ENCODE measurements at places on chromosomes 16 and 17. TPM values are rescaled to one million over a fixed set of nuclear protein-coding genes. Genes with fewer than 3 reads are reported as not detected.

NKD1 gene
- 11.4 TPM for total RNA-seq

- H3K4me1 ChIP-seq, result no peaks in the 10 kb centered on the region
- H3K27ac ChIP-seq, result no peak overlapping the region
- DNase-seq, result no peak
Measured at GRCh38 chr17:4317610-4318009, 48.9 kb downstream of the UBE2G1 start.

GRCh38 chr16:66701026-66701425 is 4.5 kb upstream of the CMTM4 start:
- H3K4me3 ChIP-seq, result no peak overlapping the region
- DNase-seq, result no peak
- H3K27ac ChIP-seq, result no peak overlapping the region
- H3K4me1 ChIP-seq, result 0 out of 2 replicates have a peak, but pooled peaks cover 3% of the 10 kb centered on the region
- H3K36me3 ChIP-seq, result no peaks in the 10 kb centered on the region

DNA sequence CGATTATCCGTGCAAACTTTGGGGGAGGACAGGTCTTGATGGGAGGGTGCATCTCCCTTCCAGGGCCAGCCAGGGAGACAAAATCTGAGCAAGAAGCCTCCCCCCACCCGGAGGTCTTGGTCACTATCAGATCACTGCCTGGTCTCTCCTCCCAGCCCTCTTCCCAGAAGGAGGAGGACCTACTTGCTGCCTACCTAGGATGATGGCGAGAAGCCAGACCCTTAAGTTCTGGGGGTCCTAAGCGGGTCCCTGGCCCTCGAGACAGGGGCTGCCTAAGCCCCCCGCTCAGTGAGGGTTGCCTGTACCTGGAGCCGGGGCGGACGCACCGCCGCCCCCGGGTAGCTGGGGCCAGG is 4.6 kb downstream of the TSPOAP1 start:
- no peaks in the 10 kb centered on the region for H3K36me3 ChIP-seq
- no peak overlapping the region for H3K4me3 ChIP-seq
- no peaks in the 10 kb centered on the region for H3K27me3 ChIP-seq
- no peak overlapping the region for H3K27ac ChIP-seq
- peaks cover 3% of the 10 kb centered on the region for H3K4me1 ChIP-seq

DNA sequence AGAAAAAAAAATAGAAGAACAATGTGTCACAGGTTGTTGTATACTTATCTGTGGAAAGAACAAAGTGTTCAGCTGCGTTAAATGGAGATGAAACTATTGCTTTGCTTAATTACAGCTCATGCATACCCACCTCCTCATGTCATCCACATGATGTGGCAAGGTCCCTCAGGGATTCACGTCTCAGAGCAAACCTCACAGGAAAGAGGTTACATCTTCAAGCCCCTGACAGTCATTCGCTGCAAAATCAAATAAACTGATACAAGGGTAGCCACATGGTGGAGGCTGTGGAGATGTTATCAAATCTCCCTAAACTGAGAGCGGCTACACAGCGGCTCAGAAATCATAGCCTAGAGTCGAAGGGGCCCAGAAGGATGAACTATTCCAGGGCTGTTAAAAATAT is 21.1 kb downstream of the GINS3 start:
- H3K27me3 ChIP-seq, result no peaks in the 10 kb centered on the region
- H3K27ac ChIP-seq, result no peak overlapping the region
- no peaks in the 10 kb centered on the region for H3K4me1 ChIP-seq
- H3K4me3 ChIP-seq, result no peak overlapping the region
- H3K36me3 ChIP-seq, result no peaks in the 10 kb centered on the region
- DNase-seq, result no peak

GRCh38 chr16:5065326-5065725 is 430 bp downstream of the C16orf89 start:
- peaks cover 15% of the 10 kb centered on the region for H3K27me3 ChIP-seq
- H3K4me3 ChIP-seq, result no peak overlapping the region
- DNase-seq, result no peak
- H3K27ac ChIP-seq, result no peak overlapping the region

NT5C gene
- total RNA-seq, result 115 TPM

ECI1 gene
- total RNA-seq, result 140 TPM

- H3K36me3 ChIP-seq, result no peaks in the 10 kb centered on the region
- H3K4me3 ChIP-seq, result no peak overlapping the region
- no peaks in the 10 kb centered on the region for H3K27me3 ChIP-seq
- DNase-seq, result no peak
- H3K4me1 ChIP-seq, result no peaks in the 10 kb centered on the region
Measured at GRCh38 chr16:87966064-87966645, 14.9 kb downstream of the BANP start.

DNA sequence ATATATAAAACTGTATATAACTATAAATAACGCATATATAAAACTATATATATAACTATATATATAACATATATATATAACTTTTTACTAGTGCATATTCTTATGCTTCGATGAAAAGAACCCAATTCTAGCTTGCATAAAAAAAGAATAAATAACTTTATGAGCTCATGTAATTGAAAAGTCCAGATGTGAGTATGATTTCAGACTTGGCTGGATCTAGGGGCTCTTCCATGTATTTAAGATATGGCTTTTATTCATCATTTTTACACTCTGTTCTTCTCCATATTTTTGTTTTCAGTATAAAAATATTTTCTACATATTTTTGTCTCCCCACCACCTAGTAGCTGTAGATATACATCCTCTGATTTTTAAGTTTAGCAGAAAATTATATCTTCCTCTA is 417.5 kb downstream of the CDH11 start:
- H3K27ac ChIP-seq, result no peak overlapping the region
- H3K36me3 ChIP-seq, result no peaks in the 10 kb centered on the region
- no peak overlapping the region for H3K4me3 ChIP-seq
- no peaks in the 10 kb centered on the region for H3K4me1 ChIP-seq

SERPINF2 gene
- total RNA-seq, result 2.5 TPM

C17orf78 gene
- total RNA-seq, result not detected

DNA sequence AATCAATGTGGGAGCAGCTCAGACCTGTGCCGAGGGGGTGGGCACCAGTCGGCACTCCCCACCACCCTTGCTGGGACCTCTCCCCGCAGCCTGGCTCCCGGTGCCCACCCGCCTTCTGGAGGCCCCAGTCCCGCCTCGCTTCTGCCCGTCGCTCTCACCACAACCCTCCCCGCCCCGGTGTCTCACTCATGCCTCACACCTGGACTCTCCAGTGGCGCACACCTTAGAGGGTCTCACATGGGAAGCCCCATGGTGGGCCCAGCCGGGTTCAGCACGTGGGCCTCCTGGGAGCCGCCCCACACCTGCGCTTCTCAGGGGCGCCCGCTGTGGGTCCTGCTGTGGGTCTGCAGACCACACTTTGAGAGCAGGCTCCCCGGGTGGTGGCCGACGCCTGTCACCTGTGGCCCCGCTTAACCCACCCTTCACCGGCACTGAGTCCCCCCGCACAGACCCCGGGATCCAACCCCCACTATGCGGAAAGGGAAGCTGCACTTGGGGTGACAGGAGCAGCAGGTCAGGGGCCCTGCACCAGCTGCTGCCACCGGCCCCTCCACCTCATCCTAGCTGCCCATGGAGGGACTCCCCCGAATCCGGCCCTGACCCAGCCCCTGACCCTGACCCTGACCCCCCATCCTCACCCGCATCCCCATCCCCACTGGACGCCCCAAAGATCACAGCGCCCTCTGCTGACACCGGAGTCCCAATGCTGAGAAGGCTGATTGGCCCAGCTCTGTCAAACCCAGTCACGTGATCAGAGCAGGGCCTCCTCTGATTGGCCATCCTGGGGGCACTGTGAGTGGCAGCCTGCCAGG is 27.4 kb upstream of the SLC38A10 start:
- peaks cover 4% of the 10 kb centered on the region for H3K4me1 ChIP-seq
- peak; percentile 70 for DNase-seq
- H3K36me3 ChIP-seq, result no peaks in the 10 kb centered on the region
- no peaks in the 10 kb centered on the region for H3K27me3 ChIP-seq

GSE1 gene
- total RNA-seq, result 90.2 TPM

TERB1 gene
- total RNA-seq, result not detected

CDRT15 gene
- total RNA-seq, result not detected

KIFC3 gene
- 31.9 TPM for total RNA-seq

GRCh38 chr17:79587945-79588344 is 22.9 kb downstream of the RBFOX3 start:
- DNase-seq, result no peak
- H3K36me3 ChIP-seq, result no peaks in the 10 kb centered on the region
- no peaks in the 10 kb centered on the region for H3K4me1 ChIP-seq
- no peak overlapping the region for H3K4me3 ChIP-seq
- H3K27me3 ChIP-seq, result peaks cover 42% of the 10 kb centered on the region
- H3K27ac ChIP-seq, result no peak overlapping the region

DNA sequence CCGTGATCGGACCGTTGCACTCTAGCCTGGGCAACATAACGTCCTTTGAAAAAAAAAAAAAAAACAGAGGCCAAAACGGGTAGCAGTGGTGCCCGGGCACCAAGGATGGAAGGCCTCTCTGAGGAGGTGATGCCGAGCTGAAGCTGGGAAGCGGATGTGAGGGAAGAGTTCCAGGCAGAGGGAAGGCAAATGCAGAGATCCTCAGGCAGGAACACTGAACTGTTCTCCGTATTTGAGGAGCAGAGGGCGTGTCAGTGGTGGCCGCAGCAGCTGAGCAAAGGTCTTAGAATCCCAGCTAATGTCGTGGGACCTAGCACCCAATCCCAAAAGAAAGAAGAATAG is 656 bp upstream of the KCTD13 start:
- peak overlapping the region; percentile 92 for H3K4me3 ChIP-seq
- H3K27ac ChIP-seq, result peak overlapping the region; percentile 78
- H3K27me3 ChIP-seq, result no peaks in the 10 kb centered on the region
- H3K36me3 ChIP-seq, result peaks cover 8% of the 10 kb centered on the region
- DNase-seq, result no peak

- no peak for DNase-seq
- H3K36me3 ChIP-seq, result no peaks in the 10 kb centered on the region
- H3K27ac ChIP-seq, result no peak overlapping the region
- no peak overlapping the region for H3K4me3 ChIP-seq
- H3K27me3 ChIP-seq, result peaks cover 8% of the 10 kb centered on the region
Measured at GRCh38 chr17:56761387-56761786, 72.3 kb downstream of the C17orf67 start.

GRCh38 chr16:8632675-8633182 is 11.2 kb downstream of the METTL22 start:
- no peak for DNase-seq
- H3K4me1 ChIP-seq, result no peaks in the 10 kb centered on the region
- H3K27ac ChIP-seq, result no peak overlapping the region
- no peaks in the 10 kb centered on the region for H3K27me3 ChIP-seq

GRCh38 chr16:82183004-82183397 is 13.0 kb upstream of the MPHOSPH6 start:
- H3K4me3 ChIP-seq, result no peak overlapping the region
- H3K36me3 ChIP-seq, result no peaks in the 10 kb centered on the region
- H3K27ac ChIP-seq, result no peak overlapping the region
- no peak for DNase-seq

PDILT gene
- total RNA-seq, result not detected

GRCh38 chr17:42937712-42938596 is 26.3 kb downstream of the AARSD1 start:
- DNase-seq, result peak; percentile 51
- no peaks in the 10 kb centered on the region for H3K4me1 ChIP-seq
- no peaks in the 10 kb centered on the region for H3K36me3 ChIP-seq
- no peaks in the 10 kb centered on the region for H3K27me3 ChIP-seq

DNA sequence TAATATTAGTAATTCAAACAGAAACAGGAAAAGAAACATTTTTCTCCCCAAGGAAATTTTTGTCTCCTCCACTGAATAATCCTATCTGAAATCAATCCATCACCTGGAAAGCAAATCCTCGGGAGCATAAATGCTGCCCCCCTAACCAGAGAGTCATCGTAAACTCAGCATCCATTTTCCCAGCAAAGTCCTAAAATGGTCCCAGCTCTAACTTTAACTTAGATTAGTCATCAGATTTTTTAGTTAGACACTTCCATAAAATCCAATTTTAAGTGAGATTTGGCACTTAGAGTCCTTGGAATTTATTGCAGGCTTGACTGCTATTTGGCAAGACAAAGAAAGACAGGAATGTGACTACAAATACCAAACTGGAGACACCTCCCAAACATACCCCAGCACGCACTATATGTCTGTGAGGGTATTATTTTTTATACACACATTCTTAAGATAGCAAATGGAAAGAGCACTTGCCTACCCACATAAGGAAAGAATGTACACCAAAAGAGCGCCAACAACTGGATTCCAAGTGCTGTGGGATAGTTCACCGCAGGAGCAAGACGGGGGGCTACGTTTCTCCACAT is 15.4 kb downstream of the SCO1 start:
- peaks cover 58% of the 10 kb centered on the region for H3K36me3 ChIP-seq
- no peak overlapping the region for H3K27ac ChIP-seq
- H3K4me3 ChIP-seq, result no peak overlapping the region
- no peak for DNase-seq
- no peaks in the 10 kb centered on the region for H3K27me3 ChIP-seq

CTNS gene
- 7.9 TPM for total RNA-seq

GRCh38 chr17:32971171-32971570 is 20.5 kb upstream of the SPACA3 start:
- H3K27me3 ChIP-seq, result no peaks in the 10 kb centered on the region
- no peaks in the 10 kb centered on the region for H3K4me1 ChIP-seq
- no peak for DNase-seq
- no peak overlapping the region for H3K27ac ChIP-seq
- H3K4me3 ChIP-seq, result no peak overlapping the region

- H3K36me3 ChIP-seq, result no peaks in the 10 kb centered on the region
- no peak overlapping the region for H3K27ac ChIP-seq
- H3K27me3 ChIP-seq, result no peaks in the 10 kb centered on the region
- peaks cover 5% of the 10 kb centered on the region for H3K4me1 ChIP-seq
Measured at GRCh38 chr16:24999856-25000461, 15.2 kb downstream of the ARHGAP17 start.

TEKT5 gene
- 0.37 TPM for total RNA-seq

GRCh38 chr17:51373489-51374152 is 113.3 kb downstream of the UTP18 start:
- no peak overlapping the region for H3K27ac ChIP-seq
- H3K36me3 ChIP-seq, result no peaks in the 10 kb centered on the region
- no peaks in the 10 kb centered on the region for H3K27me3 ChIP-seq

- H3K4me1 ChIP-seq, result peaks cover 48% of the 10 kb centered on the region
- H3K36me3 ChIP-seq, result no peaks in the 10 kb centered on the region
- peak overlapping the region; percentile 30 for H3K4me3 ChIP-seq
- H3K27ac ChIP-seq, result peak overlapping the region; percentile 64
Measured at GRCh38 chr16:85328676-85329058, 216.4 kb upstream of the CIBAR2 start.

DNA sequence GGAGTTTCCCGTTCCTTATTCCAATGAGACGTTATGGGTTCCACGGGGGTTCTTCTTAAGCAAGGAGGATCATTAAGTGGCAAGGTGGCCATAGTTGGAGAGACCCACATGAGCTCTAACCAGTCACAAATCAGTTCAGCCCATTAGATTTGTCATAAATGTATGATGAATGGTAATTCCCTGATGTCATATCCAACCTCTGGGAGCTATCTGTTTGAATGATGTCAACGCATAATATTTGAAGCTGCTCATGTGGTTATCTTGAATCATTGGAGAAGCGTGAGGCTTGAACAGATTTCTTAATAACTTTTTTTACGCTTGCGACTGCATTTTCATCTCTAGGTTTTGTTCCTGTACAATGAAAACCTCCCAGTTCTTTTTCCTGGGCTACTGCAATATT is 270.4 kb upstream of the EEF2KMT start:
- H3K36me3 ChIP-seq, result no peaks in the 10 kb centered on the region
- no peak overlapping the region for H3K4me3 ChIP-seq
